EL (cell line): ENCODE measurements at places on chromosomes 3 and 15.

GRCh38 chr15:28915935-28916334, 30.2 kb downstream of the APBA2 start:
- DNase-seq = no peak

GRCh38 chr15:76309601-76310330, 1.5 kb downstream of the ETFA start:
- peak; percentile 32 for DNase-seq

DNA sequence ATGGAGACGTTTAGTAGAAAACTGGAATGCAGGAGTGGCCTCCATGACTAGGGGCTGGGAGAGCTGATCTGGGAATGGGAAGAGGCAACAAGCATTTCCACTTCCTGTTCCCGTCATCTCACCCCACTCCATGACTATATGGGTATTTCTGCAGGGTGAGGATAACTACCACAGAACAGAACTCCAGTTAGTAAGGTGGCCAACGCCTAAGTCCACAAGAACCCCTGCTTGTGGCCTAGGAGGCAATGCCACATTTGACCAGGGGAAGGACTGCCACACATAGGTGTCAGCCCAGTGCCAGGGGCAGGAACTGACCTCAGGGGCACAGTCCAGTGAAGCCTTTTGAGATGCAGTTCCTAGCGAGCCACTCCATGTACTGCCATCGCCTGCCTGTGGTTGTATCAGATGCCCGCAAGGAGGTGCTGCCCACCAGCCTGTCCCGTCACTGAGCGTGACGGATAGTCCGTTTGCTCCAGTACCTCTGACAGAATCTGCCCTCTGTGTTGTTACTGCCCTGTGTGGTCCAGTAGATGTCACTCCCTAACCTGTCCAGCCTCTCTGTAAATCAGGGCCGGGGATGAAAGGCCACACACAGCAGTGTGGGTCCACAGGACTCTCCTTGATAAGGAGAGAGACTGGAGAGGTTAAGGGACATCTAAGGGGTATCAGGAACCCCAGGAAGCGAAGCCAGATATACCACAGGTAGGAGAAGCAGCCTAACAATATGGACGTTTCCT, 3.5 kb upstream of the MTFMT start:
- DNase-seq = peak; percentile 79

DNA sequence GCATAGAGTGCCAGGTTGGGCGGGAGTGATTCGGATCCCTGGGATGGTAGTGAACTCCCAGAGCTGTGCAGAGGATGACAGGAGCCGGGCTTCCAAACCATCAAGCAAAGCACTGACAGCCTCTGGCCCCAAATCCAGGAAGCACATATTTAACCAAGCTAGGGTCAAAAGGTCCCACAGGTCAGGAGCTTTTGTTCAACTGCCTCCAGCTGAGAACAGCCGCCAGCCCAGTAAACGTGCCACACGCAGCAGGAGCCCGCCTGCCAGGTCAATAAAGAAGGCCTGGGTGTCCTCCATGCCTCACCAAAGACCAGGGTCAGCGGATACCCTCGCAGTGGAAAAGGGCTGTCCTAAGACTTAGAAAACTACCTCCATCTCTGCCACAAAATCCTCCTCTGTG, 184.7 kb upstream of the LINGO1 start:
- DNase-seq = no peak

DNA sequence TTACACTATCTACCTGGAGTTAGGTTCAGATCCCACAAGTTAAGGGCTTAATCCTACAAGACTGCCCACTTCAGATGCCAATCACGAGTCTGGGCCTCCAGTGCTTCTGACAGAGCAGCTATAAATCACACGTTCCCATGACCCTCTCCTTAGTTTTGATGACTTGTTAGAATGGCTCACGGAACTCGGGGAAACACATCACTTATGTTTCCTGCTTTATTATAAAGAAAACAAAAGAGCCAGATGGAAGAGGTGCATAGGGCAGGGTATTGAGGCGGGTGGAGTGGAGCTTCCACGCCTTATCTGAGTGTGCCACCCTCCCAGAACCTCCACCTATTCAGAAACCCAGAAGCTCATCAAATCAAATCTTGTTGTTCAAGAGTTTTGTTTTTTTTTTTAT, 170.8 kb downstream of the MOBP start:
- DNase-seq = no peak

DNA sequence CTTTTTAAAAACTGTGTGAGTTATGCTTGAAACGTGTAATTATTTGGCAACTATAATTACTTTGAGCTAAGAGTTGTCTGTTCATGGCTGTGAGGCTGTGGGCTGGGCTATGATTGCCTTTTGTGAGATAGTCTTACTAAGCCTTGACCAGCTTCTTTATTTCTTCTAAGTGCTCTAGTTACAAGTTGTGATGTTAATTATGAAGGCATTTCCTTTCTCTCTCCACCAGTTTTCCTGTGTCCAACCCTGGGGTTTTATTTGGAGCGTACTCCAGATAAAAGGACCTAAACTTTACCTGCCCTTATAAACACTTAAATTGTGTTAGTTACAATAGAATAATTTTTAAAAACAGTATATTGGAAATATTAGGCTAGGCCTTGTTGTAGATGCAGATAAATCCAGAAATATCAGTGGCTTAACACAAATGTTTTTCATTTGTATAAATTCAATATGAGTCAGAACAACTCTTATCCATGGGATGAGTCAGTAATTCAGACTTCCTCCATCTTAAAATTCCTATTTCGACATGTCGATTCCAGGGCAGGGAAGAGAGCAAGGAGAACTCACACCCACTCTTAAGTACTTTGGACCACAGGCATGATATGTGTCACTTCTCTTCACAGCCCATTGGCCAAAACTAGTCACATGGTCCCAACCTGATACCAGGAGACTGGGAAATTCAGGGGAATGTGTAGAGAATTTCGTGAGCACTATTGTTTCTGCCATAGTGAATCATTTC, 17.0 kb downstream of the TMEM62 start:
- DNase-seq = peak; percentile 95

- DNase-seq = no peak
Observed at GRCh38 chr15:63601704-63602185, 4.6 kb downstream of the FBXL22 start.

- no peak for DNase-seq
Observed at GRCh38 chr3:8767256-8767666, 2.2 kb downstream of the OXTR start.

DNA sequence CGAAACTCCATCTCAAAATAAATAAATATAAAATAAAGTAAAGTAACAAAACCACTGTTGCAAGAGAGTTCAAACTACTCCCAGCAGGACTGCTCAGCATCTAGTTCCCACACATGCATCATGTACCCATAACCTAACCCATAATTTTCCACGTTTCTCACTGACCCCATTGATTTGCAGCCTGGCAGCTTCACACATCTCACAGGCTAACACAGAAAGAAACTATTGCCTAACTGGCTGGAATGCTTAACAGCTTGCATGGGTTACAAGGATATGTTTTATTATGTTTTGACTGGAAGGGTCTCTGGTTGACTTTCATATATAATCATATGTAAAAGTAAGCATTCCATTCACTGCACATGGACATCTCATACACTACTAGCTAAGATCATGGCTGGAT, 55.6 kb upstream of the TBC1D23 start:
- DNase-seq = no peak

DNA sequence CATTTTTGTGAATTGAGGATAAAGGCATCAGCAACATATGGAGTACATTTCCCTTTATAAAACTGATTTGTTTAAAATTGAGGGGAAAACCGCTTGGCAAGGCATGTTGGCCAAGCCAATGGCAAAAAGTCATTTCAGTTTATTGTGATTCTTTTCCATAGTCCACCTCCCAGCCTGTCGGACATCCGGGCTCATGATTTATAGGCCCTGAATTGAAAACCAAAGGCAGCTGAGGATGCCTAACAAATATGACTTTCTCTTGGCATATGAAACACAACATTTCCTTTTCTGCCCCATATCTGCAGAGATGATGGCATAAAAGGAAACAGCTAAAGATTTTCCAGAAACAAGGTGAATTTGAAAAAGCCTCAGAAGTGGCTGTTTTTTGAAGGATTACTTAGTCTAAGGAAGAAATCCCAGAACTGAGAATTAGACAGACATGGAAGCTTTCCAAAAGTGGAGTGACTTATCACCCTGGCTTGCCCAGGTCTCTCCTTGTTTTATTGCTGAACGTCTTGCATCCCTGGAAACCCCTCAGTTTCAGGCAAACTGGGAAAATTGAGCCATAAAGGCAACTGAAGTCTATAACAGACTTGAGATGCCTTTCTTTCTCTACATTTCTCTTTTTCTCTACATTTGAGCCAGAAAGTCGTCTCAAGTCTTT, 74.0 kb downstream of the COL8A1 start:
- no peak for DNase-seq

GRCh38 chr3:173652093-173652492, 254.5 kb downstream of the NLGN1 start:
- DNase-seq = peak; percentile 23

DNA sequence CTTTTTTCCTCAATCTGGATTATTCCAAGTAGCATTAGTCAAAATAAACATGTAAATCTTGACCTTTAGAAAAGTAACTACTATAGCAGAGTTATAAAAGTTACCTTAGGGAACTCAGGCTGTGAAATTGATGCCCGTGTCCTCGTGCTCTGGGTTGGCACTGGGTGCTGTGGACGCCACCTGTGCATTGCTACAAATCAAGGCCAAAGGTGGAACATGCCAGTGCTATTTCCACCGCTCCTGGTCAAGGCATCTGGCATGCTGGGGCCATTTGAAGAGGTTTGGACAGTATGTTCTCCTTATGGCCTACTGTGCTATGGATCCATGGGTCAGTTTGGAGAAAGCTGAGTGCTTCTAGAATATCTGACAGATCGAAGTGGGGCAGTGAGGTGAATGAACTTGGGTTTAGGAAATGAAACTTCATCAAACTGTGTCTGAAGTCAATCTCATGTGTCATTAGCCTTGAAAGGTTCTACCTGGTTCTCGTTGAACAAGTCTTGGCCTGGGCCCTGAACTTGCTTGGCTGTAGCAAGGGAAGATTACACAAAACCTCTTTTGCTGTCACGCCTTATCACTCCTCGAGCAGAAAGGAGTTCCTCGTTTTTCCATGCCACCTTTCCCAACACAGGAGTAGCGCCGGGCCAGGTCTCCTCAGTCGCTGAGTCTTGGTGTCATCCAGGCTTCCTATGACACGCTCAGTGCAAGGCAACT, 397.6 kb upstream of the RGMA start:
- no peak for DNase-seq
